ENCODE measurements at places on chromosomes 1 and 21.

DNA sequence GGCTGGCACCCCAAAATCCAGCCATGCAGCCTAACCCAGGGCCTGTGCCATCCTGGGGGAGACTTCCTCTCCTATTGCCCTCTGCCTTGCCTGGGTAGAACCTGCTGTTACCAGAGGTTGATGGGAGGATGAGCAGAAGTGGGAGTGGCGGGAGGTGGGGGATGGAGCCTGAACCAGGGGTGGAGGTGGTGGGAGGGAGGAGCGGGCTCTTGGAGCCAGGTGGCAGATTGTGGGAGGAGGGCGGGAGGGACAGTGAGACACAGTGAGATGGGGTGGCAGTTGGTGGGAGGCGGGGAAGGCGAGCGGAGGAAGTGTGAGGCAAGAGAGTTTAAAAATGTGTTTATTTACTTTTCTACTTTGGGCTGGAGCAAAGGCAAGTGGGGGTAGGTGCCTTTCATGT is 87.3 kb downstream of the KCNJ6 start:
- 0 out of 2 replicates have a peak, but pooled peaks cover 2% of the 10 kb centered on the region for H3K4me1 ChIP-seq
- H3K27ac ChIP-seq: no peak overlapping the region
- H3K27me3 ChIP-seq: no peaks in the 10 kb centered on the region
- no peak for DNase-seq

DNA sequence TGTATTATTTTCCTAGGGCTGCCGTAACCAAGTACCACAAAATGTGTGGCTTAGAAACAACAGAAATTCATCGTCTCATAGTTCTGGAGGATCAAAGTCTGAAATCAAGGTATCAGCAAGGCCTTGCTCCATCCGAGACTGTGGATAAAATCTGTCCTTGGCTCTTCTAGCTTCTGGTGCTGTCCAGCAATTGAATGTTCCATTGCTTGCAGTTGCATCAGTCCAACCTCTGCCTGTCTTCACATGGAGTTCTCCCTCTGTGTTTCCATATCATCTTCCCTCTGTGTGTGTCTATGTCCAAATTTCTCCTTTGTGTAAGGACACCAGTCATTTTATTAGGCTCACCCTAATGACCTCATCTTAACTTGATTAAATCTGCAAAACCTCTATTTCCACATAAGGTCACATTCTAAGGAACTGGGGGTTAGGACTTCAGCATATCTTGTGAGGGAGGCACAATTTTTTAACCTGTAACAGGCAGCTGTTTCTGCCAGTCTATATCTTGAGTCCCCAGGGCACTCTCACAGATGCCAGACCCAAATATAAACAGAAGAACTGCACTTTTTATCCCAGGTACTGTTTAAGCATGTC is 84.2 kb downstream of the ERG start:
- H3K4me3 ChIP-seq: no peak overlapping the region
- no peak for DNase-seq
- H3K36me3 ChIP-seq: no peaks in the 10 kb centered on the region

DNA sequence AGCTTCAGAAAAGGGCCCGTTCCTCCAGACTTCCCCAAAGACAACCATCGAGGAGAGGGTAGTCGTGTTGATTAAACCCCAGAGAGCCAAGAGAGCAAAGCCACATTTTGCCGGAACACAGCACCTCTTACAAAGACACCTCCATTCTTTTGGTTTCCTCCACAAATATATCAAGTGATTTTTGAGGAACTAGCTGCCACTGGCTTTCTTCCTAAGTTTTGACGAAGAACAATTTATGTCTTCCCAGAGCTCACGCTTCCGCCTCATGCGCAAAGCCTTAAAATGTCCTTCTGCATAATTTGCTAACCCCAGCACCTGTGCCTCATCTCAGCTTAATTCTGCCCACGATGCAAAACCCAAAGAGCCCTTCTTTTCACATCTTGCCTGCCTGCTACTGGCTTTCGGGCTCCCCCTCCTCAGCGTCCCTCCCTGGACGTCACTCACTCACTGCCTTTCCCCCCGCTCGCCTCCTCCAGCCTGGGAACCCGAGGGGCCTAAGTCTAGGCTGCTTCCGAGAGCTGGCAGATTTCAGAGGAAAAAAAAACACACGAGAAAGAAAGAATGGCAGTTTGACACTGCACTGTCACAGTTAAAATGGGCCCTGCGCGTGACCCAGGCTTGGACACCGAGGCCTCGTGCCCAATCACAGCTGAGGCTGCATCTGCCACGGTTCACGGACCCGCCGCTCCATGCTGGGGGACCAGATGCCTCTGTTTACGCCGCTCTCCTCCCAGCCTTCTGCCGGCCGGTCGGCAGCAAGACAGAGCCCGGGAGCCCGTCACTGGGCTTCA is 77.6 kb upstream of the IFNAR2 start:
- no peaks in the 10 kb centered on the region for H3K27me3 ChIP-seq
- H3K4me1 ChIP-seq: no peaks in the 10 kb centered on the region
- no peaks in the 10 kb centered on the region for H3K36me3 ChIP-seq
- no peak for DNase-seq
- H3K4me3 ChIP-seq: no peak overlapping the region
- no peak overlapping the region for H3K27ac ChIP-seq

GRCh38 chr1:40980453-40981121 is 1.1 kb downstream of the CTPS1 start:
- H3K4me1 ChIP-seq: peaks cover 2% of the 10 kb centered on the region
- peaks cover 5% of the 10 kb centered on the region for H3K36me3 ChIP-seq
- peak overlapping the region; percentile 79 for H3K4me3 ChIP-seq
- H3K27ac ChIP-seq: no peak overlapping the region

DNA sequence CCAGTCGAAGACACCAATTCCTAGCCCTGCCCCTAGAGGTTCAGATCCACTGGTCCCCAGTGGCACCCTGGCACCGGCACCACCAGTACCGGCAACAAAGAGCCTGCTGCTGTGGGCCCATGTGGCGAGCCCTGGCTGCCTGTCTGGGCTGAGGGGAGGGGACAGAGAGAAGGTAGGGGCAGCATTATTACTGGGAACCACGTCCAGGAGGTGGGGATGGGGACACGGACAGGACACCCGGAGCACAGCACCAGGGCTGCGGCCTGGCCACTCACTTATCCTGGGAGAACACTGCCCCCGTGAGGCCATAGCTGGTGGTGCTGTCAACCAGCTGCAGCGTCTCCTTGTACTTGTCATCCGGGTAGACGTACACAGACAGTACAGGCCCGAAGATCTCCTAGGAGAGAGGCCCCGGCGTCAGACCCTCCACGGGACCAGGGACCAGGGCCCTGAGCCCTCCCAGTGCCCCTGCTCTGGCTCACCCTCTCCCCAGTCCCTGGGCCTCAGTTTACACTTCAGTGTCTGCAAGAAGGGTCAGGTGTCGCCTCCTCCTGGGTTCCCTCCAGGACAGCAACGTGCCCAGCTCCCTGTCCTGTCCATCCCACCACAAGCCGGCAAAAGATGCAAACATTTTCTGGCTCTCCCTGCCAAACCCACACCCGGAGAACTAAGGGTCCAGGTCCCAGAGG is 15.8 kb upstream of the TAS1R2 start:
- H3K4me3 ChIP-seq: no peak overlapping the region
- peaks cover 3% of the 10 kb centered on the region for H3K4me1 ChIP-seq
- DNase-seq: peak; percentile 66
- H3K36me3 ChIP-seq: peaks cover 3% of the 10 kb centered on the region
- H3K27ac ChIP-seq: no peak overlapping the region

- no peak for DNase-seq
- H3K36me3 ChIP-seq: no peaks in the 10 kb centered on the region
- H3K4me3 ChIP-seq: no peak overlapping the region
- H3K27ac ChIP-seq: no peak overlapping the region
- H3K27me3 ChIP-seq: no peaks in the 10 kb centered on the region
These were observed 89.6 kb downstream of the PKN2 start for GRCh38 chr1:88773540-88774150.

GRCh38 chr1:59730759-59731478 is 83.8 kb upstream of the HOOK1 start:
- H3K27ac ChIP-seq: no peak overlapping the region
- no peak overlapping the region for H3K4me3 ChIP-seq
- DNase-seq: no peak
- peaks cover 2% of the 10 kb centered on the region for H3K4me1 ChIP-seq
- no peaks in the 10 kb centered on the region for H3K27me3 ChIP-seq

DNA sequence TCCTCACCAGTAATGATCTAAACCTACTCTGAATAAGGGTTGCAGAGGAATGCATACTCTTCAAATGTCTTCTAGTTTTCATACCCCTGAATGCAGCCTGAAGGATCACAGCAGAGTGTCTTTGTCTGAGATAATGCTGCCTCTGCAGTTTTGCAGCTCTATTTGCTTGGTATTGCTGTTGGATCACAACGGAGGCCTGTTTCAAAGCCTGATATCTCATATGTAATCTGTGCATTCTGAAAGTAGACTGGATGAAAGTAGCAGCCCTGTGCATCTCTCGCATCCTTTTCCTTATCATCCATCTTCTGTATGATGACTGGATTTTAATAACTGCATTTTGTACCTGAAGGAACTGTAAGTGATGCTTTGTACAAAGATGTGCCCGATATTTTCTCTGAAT is 34.9 kb upstream of the F13B start:
- H3K4me3 ChIP-seq: no peak overlapping the region
- peaks cover 2% of the 10 kb centered on the region for H3K36me3 ChIP-seq
- H3K4me1 ChIP-seq: no peaks in the 10 kb centered on the region
- H3K27me3 ChIP-seq: no peaks in the 10 kb centered on the region
- H3K27ac ChIP-seq: no peak overlapping the region
- no peak for DNase-seq

DNA sequence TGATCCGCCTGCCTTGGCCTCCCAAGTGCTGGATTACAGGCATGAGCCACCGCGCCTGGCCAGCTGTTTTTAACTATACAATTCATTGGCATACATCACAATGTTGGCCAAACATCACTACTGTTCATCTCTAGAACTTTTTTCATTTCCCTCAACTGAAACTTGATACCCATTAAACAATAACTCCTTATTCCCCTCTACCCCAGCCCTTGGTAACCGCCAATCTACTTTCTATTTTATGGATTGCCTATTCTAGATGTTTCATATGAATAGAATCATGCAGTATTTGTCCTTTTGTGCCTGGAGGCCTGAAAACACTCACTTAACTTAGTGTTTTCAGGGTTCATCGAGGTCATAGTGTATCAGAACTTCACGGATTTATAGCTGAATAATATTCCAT is 16.2 kb downstream of the BTF3L4 start:
- H3K27ac ChIP-seq: no peak overlapping the region
- H3K27me3 ChIP-seq: no peaks in the 10 kb centered on the region
- H3K36me3 ChIP-seq: peaks cover 5% of the 10 kb centered on the region
- no peak overlapping the region for H3K4me3 ChIP-seq
- no peak for DNase-seq

DNA sequence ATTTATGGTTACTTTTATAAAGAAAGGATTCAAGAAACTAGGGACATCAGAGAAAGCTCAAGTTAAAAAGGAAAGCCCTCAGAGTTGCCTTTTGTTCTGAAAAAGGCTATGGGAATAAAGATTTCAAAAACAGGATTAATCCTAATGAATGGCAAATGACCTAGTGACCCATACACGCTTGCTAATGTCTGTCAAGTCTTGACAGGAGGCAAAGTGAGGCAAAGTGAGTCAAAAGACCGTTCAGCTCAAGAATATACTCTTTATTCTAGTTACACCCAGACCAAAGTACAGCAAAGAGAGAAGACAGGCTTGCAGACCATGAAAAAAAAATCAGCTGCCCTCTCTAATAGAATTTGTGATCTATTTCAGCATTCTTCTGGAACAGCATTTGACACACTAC is 3.5 kb downstream of the ZNF436 start:
- H3K27ac ChIP-seq: no peak overlapping the region
- H3K27me3 ChIP-seq: peaks cover 37% of the 10 kb centered on the region
- H3K4me1 ChIP-seq: 0 out of 2 replicates have a peak, but pooled peaks cover under 1% of the 10 kb centered on the region
- H3K4me3 ChIP-seq: no peak overlapping the region

- no peaks in the 10 kb centered on the region for H3K27me3 ChIP-seq
- H3K4me1 ChIP-seq: no peaks in the 10 kb centered on the region
These were observed 18.9 kb downstream of the VANGL2 start for GRCh38 chr1:160419150-160419837.

DNA sequence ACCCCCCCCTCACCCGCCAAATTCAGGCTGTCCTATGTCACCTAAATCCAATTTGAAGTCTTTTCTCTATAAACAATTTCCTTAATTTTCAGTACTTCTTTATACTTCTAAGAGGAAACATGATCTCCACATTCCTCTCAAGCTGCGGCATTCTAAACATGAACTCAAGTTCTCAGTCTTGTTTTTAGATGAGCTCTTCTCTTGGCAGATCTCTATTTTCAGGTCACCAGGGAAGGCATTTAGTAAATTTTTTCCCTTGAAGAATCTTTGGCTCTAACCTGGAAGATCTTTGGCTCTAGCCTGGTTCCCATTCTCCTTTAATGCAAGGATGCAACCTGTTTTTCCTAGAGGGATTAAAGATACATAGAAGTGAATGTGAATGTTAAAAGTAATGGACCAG is 193.4 kb downstream of the ATG4C start:
- no peak overlapping the region for H3K4me3 ChIP-seq
- no peaks in the 10 kb centered on the region for H3K36me3 ChIP-seq
- H3K27me3 ChIP-seq: no peaks in the 10 kb centered on the region
- H3K4me1 ChIP-seq: no peaks in the 10 kb centered on the region

- no peak overlapping the region for H3K27ac ChIP-seq
- H3K27me3 ChIP-seq: no peaks in the 10 kb centered on the region
- H3K4me3 ChIP-seq: no peak overlapping the region
- DNase-seq: no peak
- no peaks in the 10 kb centered on the region for H3K36me3 ChIP-seq
These were observed 182.1 kb downstream of the KCNK2 start for GRCh38 chr1:215264649-215265048.

- peak overlapping the region; percentile 74 for H3K4me3 ChIP-seq
- no peaks in the 10 kb centered on the region for H3K36me3 ChIP-seq
- peak; percentile 13 for DNase-seq
- no peaks in the 10 kb centered on the region for H3K27me3 ChIP-seq
These were observed 836 bp downstream of the CDC7 start for GRCh38 chr1:91501523-91501851.

DNA sequence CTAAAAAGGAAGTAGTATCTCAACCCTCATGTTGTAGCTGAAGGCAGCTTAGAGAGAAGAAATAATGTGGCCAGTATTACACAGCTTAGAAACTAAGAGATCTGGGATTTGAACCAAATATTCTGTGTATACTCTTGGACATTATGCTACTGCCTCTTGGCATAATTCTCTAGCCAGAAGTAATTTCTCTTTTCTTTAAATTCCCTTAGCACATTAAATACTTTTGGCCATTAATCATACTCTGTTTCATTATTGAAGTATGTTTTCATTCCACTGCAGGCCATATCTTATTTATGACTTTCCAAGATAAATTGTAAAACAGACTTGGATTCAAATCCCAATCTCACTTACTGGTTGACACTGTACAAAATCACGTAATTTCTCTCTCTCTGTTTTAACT is 181.3 kb upstream of the SPAG17 start:
- H3K4me3 ChIP-seq: no peak overlapping the region
- DNase-seq: no peak
- no peaks in the 10 kb centered on the region for H3K27me3 ChIP-seq
- no peak overlapping the region for H3K27ac ChIP-seq
- no peaks in the 10 kb centered on the region for H3K4me1 ChIP-seq
- no peaks in the 10 kb centered on the region for H3K36me3 ChIP-seq

GRCh38 chr21:39444421-39445180 is 977 bp downstream of the LCA5L start:
- peak overlapping the region; percentile 82 for H3K4me3 ChIP-seq
- H3K27me3 ChIP-seq: no peaks in the 10 kb centered on the region
- H3K27ac ChIP-seq: no peak overlapping the region
- no peaks in the 10 kb centered on the region for H3K36me3 ChIP-seq
- 0 out of 2 replicates have a peak, but pooled peaks cover 2% of the 10 kb centered on the region for H3K4me1 ChIP-seq

- no peaks in the 10 kb centered on the region for H3K36me3 ChIP-seq
- H3K27me3 ChIP-seq: no peaks in the 10 kb centered on the region
- H3K4me3 ChIP-seq: no peak overlapping the region
- DNase-seq: no peak
These were observed 232.9 kb upstream of the B3GALT2 start for GRCh38 chr1:193419295-193419694.

GRCh38 chr1:93905734-93906133 is 3.5 kb downstream of the GCLM start:
- no peaks in the 10 kb centered on the region for H3K4me1 ChIP-seq
- no peak overlapping the region for H3K4me3 ChIP-seq
- H3K36me3 ChIP-seq: peaks cover 3% of the 10 kb centered on the region
- H3K27ac ChIP-seq: no peak overlapping the region
- no peak for DNase-seq
